ENCODE measurements at places on chromosomes 13 and 19.

- H3K4me1 ChIP-seq = no peaks in the 10 kb centered on the region
- no peak for DNase-seq
Measured at GRCh38 chr19:8113017-8113416, 36.4 kb downstream of the FBN3 start.

DNA sequence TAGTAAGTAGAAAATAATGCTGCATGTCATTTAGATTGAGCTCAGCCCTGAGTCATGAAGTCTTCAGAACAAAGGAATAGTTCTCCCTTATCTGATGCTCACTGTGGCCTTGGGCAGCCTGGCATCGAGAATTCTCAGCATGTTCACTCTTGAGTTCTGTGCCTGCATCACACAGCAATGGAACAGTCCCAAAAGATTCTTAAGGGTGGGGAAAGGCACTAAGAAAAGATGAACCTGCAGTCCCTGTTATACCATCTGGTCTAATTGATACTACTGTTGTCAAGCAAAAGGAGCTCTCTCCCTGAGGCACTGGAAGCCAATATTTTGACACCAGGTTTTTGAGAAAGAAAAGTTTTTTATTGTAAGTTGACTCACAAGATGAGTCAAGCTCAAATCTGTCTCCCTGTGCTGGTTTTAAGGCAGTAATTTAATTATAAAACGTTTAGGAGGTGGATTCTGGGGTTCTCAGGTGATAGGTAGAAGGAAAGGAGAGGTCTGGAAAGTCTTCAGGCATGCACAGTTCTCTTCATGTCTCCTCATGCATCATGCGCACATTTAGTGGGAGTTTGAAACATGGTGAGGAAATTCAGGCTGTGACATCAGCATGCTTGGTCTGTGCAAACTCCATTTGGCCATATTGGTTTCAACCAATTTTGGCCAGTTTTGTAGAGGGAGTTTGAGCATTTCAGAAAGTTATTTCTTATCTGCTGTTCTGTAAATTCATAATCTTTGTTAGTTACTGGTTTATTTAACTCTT lies 38.1 kb upstream of the ZNF766 start:
- peaks cover 17% of the 10 kb centered on the region for H3K4me1 ChIP-seq
- H3K27ac ChIP-seq = peak overlapping the region; percentile 74
- H3K27me3 ChIP-seq = no peaks in the 10 kb centered on the region

DNA sequence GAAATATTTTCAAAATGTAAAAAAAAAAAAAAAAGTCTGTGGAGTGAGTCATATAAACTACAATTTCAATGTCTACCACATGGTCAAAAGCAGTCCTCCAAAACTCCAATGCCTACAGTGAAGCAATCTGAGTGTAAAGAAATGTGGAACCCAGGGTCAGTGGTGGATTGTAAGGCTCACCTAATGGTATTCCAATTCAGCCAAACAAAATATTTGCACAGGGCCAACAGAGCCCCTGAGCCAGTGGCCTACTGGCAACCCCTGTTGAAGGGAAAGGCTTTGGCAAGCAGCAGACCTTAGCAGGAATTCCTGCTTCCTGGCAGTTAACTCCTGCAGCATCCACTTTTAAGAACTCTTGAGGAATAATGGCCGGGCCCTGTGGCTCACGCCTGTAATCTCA lies 3.4 kb downstream of the DNMT1 start:
- H3K27me3 ChIP-seq = no peaks in the 10 kb centered on the region
- H3K36me3 ChIP-seq = no peaks in the 10 kb centered on the region
- no peak for DNase-seq

DNA sequence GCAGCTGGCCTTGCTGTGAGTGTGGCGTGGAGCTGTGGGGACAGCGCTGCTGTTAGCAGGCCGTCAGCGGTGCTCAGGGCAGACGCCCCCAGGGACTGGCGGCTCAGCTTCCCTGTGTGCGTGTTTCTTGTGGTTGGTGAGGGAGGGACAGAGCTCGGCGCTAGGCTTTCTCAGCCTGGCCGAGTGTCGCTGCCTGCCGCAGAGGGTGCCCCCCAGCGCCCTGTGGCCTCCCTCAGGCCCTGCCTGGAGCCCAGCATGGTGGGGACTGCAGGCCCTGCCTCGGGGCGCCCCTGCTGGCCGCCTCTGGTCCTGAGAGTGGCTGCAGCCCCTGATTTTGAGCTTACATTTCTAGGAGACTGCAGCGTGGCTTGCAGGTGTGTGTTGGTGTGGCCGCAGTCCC lies 35.5 kb downstream of the DOT1L start:
- DNase-seq = no peak
- H3K4me3 ChIP-seq = no peak overlapping the region
- H3K4me1 ChIP-seq = peaks cover 21% of the 10 kb centered on the region
- H3K27ac ChIP-seq = no peak overlapping the region
- H3K27me3 ChIP-seq = no peaks in the 10 kb centered on the region

GRCh38 chr19:40245506-40246128 lies 19.1 kb upstream of the CCNP start:
- H3K27me3 ChIP-seq = no peaks in the 10 kb centered on the region
- H3K27ac ChIP-seq = no peak overlapping the region
- no peak for DNase-seq

GRCh38 chr19:45492627-45493470 lies 4.0 kb downstream of the RTN2 start:
- H3K4me1 ChIP-seq = peaks cover 12% of the 10 kb centered on the region
- H3K27me3 ChIP-seq = no peaks in the 10 kb centered on the region
- H3K4me3 ChIP-seq = peak overlapping the region; percentile 49

DNA sequence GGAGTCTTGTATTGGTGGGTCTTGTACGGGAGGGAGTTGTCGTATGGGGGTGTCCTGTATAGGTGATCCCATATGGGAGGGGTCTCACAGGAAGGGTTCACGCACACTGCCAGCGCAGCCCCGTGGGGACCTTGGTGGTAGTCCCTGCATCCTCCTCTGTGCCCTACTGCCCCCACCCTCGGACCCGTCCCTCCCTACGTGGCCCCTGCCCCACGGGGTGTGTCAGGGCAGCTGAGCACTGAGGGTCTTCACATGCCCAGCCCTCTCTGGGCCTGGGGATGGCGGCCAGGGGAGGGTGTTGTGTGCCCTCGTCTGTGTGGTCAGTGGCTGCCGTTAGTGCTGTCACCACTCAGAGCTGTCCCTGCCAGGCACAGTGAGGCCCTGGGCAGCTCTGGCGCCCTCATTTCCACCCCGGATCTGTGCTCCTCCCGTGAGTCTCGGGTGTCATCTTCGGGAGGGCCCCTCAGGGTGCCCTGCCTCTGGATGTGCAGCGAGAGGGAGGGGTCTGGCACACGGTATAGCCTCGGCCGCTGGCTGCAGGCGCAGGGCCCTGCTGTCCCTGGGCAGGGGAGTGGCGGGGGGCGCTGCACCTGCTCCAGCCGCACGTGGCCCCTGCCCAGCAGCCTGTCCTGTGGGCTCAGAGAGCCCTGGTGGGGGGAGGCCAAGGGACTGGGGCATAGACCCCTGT lies 16.0 kb upstream of the GNA15 start:
- H3K27me3 ChIP-seq = no peaks in the 10 kb centered on the region
- peaks cover 20% of the 10 kb centered on the region for H3K36me3 ChIP-seq
- no peak overlapping the region for H3K27ac ChIP-seq
- H3K4me3 ChIP-seq = no peak overlapping the region
- no peak for DNase-seq
- peaks cover 7% of the 10 kb centered on the region for H3K4me1 ChIP-seq

- no peak overlapping the region for H3K4me3 ChIP-seq
- no peak for DNase-seq
- peaks cover 49% of the 10 kb centered on the region for H3K4me1 ChIP-seq
- peaks cover 10% of the 10 kb centered on the region for H3K36me3 ChIP-seq
- no peaks in the 10 kb centered on the region for H3K27me3 ChIP-seq
- no peak overlapping the region for H3K27ac ChIP-seq
Measured at GRCh38 chr19:29668746-29669609, 3.7 kb downstream of the PLEKHF1 start.

DNA sequence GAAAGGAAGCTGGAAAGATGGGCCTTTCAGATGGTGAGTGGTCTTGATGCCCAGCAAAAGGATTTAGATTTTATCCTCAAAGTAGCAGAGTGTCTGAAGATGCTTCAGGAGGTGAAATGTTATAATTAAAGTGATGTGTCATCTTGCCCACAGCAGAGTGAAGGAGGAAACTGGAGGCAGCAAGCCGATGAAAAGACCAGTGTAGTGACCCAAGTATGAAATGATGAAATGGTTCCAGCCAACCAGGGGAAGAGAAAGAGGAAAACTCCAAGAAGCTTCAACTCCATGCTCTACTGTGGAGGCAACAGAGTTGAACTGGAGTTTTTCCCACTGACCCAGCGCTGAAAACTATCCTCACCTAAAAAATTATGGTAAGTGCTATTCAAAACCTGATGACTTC lies 66.7 kb downstream of the FOXO1 start:
- H3K4me1 ChIP-seq = peaks cover 9% of the 10 kb centered on the region
- H3K27me3 ChIP-seq = no peaks in the 10 kb centered on the region
- no peak overlapping the region for H3K4me3 ChIP-seq
- DNase-seq = no peak
